Fibroblast of the aortic adventitia (primary cell): ENCODE measurements at places on chromosomes 11 and 22. TPM values are rescaled to one million over a fixed set of nuclear protein-coding genes. Genes with fewer than 3 reads are reported as not detected.
A peak's percentile ranks its signal among the peaks of the same experiment; 100 is the strongest.

GRCh38 chr11:32348502-32348901 lies 86.8 kb downstream of the WT1 start:
- no peak for DNase-seq

The NCR3LG1 gene
- total RNA-seq, result 4.6 and 11.7 TPM in 2 replicates

The GDPD4 gene
- total RNA-seq, result not detected in 2 replicates

The GSTP1 gene
- total RNA-seq, result 172 and 538 TPM in 2 replicates

The SLC17A6 gene
- total RNA-seq, result not detected in 2 replicates

DNA sequence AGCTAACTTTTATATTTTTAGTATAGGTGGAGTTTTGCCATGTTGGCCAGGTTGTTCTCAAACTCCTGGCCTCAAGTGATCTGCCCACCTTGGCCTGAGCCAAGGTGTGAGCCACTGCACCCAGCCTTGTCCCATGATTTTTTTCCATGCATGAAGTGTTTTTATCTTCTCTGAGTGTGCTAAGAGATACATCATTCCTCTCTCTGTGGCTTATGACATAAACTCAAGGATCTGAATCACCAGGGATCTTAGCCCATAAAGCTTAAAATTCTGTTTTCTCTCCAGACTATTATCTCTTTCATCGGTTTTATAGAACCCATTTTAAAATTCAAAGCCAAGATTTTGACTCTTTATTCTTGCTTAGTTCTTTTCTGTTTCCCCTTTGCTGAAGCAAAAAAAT lies 48.4 kb upstream of the C11orf58 start:
- DNase-seq, result no peak

DNA sequence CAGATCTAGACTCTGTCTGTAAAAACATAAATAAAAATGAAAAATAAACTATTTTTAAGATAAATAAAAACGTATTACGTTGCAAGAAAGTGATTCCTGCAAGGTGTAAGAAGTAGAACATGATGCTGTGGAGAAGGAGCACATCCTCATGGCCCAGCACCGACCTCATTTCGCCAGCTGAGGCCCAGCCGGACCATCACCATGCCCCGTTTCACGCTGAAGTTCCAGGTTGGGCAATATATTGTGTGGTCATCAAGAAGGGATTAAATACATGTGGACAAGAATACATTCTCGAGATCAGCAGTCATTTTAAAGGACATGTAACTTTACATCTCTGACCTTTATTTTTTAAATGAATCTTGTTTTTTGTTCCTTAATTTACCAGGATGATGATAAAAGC lies 20.7 kb upstream of the CTTN start:
- DNase-seq, result no peak

- DNase-seq, result no peak
Measured at GRCh38 chr11:118672846-118673245, 6.6 kb downstream of the TREH start.

GRCh38 chr11:86458294-86459001 lies 83.8 kb downstream of the CCDC81 start:
- peak; percentile 41 for DNase-seq

GRCh38 chr11:17507773-17508172 lies 31.1 kb upstream of the ABCC8 start:
- DNase-seq, result no peak
